ENCODE measurements at places on chromosomes 5 and 9. TPM values are rescaled to one million over a fixed set of nuclear protein-coding genes. Genes with fewer than 3 reads are reported as not detected.

GRCh38 chr5:141528291-141528984, 39.6 kb downstream of the PCDHGC5 start:
- DNase-seq: no peak

DNA sequence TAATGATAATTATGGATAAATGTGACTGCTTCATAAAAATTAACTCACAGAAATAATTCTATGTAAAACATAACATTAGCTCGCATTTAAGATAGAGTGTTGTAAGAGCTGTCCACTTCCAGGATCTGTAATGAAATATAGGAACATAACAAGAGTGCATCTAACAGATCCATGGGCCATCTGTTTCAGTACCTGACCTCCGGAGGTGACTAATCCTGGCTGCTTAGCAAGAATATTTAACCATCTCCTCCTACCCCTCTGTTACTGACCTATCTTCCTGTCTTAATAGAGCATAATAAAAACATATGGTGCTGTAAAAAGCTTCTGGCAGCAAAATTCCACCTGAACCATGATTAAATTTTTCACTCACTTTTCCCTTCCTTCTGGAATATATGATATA, 7.1 kb downstream of the PLCXD3 start:
- no peak for DNase-seq

- no peak for DNase-seq
These were observed 16.4 kb downstream of the TARS1 start for GRCh38 chr5:33457126-33457525.

DNA sequence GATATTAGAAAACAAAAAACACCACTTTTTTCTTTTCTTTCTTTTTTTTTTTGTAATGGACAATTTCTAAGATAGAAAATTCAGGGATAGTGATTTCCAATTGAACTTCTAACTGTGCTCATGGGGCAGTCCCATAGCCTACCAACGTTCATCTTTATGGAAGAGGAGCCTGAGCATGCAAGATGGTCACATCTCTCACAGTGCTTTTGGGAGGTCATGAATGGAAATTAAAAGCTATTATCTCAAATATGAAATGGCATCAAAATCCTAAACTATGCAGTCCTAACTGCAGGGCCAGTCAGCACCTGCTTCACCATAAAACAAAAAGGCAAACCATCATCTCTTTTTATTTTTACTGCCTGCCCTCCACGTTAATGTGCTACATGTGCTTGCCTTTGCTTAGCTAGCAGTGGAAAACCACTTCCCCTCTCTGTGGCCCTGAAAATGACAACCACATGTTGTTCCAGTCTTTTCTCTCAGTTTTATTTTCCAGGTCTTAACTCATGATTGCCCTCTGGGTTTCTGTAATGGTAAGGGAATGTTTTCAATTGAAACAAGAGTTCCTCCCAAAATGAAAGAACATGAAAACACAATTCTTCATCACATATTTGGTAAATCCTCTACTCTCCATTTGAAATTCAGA, 16.7 kb downstream of the IFNB1 start:
- no peak for DNase-seq

DNA sequence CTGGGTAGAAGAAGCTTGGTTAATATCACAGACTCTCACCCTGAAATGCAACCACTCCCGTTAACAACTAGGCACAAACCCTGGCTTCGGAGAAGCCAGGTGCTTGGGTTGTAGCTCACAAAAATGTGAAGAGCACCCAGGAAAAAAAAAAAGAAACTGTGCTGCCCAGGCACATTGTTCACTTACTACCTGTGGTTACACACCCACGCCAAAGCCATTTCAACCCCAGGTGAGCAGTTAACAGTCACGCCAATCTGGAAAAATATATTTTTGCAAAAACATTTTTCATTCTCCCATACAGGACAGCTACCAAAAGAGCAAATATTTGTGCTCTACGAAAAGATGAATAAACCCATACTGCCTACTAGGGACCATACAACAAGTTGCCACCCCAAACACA, 49.2 kb downstream of the SIL1 start:
- no peak for DNase-seq

DNA sequence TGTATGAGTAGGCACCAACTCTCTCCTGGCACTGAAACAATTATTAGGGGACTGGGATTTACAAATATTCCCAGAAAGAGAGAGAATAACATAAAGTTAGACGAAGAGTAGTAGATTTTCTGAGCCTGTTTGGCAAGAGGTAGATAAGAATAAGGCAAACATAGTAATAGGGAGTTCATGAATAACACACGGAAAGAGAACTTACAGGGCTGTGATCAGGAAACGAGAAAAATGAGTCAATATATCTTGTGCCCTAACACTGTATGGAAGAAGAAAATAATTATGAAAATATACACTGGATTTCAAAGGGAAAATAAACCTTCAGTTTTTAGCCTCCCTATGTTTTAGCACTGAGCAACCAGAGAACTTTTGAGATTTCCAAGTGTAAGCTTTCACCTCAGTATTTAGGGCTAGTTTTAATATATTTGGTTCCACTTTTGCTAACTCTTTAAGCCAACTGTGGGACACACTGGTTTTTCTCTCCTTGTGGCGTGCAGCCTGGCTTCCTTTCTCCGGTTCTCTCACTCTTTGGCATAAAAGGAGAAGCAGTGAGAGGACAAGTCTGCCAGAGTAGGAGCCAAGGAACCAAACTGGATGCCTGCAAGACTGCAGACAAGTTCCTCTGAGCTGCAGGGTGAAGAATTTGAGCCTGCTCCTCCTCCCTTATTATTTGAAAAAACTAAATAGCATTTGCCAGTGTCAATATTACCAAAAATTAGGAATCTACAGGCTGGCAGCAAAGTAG, 6.6 kb upstream of the KCNN2 start:
- DNase-seq: no peak

DNA sequence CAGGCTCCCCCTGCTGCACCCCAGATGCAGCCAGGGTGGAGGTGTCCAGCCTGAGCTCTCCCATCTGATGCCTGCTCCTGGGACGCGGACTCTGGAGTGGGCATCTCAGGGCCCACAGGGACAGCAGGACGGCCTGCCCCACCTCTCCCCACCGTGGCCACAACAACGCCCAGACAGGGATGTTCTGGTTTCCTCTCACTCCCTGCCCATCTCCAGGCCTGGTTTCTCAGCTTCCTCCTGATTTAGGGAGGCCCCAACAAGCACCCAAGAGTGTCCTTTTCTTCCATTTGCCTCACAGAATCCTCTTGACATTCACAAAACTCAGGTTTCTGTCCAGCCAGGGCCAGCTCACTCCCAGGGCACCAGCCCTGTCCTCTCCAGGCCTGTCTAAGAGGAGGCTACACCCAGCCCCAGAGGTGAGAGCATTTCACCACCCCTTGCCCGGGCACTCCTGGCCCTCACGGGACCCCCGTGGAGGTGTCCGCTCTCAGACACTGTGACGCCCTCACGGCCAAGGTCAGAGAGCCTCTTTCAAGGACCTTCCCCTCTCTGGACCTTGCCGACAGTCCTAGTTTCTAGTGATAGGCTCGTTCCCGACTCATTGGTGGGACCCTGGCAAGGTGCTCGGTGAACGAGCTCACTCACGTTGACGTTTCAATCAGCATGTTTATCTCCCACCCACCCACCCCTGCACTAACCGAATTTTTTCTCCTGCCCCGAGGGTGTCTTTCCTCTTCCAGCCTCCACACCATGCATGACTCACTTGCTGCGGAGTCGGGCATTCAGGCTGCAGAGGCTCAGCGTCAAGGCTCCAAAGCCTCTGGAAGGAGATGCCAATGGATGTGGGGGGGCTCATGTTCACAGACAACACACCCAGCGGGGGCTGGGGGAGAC, 62.0 kb upstream of the UNC5A start:
- no peak for DNase-seq

GRCh38 chr5:38596981-38597380, 40.5 kb upstream of the LIFR start:
- DNase-seq: no peak

DNA sequence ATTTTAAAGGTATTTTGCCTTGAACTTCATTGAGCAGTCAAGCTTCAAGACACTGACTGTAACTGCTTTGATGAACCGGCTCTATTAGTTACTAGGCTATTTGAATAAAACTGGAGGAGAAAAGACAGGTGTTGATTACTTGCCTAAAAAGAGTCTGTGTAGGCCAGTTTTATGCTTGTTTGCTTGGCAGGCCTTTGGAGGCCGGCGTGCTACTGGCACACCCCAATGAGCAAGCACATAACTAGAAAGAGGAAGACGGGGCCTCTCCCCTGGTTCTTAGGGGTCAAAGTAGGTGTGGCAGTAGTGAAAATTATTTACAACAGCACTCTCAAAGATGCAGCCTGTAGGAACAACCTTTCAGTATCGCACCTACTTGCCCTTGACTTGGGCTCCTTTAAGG, 2.1 kb upstream of the ZFR start:
- DNase-seq: no peak

DNA sequence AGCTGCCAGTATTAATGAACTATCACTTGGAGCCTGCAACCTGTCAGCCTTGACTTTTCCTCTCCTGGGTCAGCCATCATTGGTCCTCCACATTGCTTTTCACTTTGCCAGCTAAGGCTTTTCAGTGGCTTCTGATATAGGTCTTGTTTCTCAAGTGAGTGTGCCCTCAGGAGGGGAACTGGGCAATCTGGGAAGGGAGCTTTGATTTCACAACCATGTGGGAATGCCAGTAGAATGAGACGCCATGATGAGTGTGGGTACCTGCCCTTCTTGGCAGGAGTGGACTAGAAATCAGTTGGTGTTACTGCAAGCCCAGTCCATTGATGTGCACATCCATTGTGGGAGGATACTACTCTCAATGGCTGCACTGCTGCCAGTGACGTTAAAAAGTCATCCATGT, 54.1 kb downstream of the SH3GL2 start:
- DNase-seq: no peak

- DNase-seq: no peak
These were observed 513.7 kb upstream of the PTGER4 start for GRCh38 chr5:40165789-40166728.

DNA sequence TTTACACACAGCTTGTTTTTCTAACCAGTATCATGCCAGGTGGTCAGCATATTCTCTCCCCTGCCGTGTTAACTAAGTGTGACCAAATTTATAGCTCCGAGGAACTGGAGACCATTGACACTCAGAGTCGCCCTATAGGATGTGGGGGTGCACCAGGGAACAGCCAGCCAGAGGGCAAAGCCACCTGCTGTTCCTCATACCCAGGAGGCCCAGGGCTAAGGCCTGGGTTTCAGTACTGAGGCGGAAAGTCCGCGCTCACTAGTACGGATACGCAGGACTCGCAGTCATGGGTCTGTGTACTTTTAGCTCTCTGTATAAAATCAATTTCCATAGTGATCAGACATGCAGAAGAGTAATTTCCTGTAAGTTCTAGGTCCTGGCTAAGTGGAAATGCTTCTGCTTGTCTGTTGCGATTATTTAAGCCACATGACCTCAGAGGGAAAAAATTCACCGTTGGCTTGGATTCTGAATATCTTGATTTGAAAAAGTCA, 247.0 kb downstream of the AOPEP start:
- no peak for DNase-seq

GRCh38 chr5:68793993-68794392, 299.8 kb upstream of the SLC30A5 start:
- no peak for DNase-seq

DNA sequence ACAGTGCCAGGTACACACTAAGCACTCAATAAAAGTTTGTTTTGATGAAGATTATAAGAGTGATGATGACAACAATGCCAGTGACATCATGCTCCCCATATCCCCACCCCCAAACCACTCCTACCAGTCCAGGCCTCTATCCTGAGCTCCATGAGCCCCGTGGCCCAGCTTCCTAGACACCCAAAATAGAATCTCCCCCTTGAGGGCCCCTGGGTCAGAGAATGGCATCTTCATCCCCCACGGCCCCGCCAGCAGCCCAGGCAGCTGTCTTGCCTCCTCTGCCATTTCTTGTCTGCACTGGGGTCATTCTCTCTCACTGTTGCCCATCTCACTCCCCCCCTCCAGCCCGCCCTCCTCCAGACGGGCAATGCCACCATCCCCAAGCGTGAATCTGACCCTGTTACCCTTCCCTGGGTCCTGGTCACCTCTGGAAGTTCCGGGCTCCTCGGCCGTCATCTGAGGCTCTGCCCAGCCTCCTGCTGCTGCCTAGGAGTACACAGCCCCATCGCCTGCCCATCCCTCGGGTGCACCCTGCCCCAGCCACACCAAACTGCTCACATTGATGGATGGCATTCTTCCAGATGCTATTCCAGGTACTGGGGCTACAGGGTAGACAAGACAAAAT, 76.8 kb upstream of the LMX1B start:
- no peak for DNase-seq

DNA sequence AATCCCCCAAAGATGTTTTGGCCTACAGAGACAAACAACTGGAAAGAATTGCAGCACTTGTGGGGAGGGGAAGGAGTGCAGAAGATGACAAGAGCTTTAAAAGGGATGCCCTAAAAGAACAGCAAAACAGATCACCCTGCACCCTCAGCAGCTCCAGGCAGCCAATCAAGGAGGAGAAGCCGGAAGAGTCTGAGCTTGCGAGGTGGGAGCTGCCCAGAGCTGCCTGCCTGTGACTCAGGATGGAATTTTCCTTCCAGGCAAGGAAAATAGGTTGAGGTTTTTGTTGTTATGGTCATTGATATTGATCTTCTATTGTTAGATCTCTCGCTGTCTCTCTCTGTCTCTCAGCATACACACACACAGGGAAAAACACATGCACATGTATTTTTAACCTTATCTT, 70.3 kb upstream of the MAP1B start:
- no peak for DNase-seq

GRCh38 chr5:149697001-149697400, 33.1 kb upstream of the PPARGC1B start:
- DNase-seq: no peak

DNA sequence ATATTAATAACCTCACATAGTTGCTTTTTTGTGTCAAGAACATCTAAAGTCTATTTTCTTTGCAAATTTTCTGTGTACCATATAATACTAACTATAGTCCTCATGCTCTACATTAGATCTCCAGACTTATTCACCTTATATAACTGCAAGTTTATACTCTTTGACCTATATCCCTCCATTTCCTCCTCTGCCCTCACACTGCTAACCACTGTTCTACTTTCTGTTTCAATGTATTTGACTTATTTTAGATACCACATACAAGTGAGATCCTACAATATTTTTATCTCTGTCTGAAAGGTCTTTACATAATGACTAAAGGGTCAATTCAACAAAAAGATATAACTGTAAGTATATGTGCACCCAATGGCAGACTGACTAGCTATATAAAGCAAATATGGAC, 789.7 kb upstream of the ZNF608 start:
- DNase-seq: no peak

GRCh38 chr5:10295619-10296326, 11.9 kb downstream of the CMBL start:
- no peak for DNase-seq

GRCh38 chr5:56565644-56566043, 249.7 kb upstream of the MAP3K1 start:
- DNase-seq: no peak

- no peak for DNase-seq
These were observed 342.8 kb upstream of the CCNG1 start for GRCh38 chr5:163094492-163095180.

PCDHGA10 gene
- 18.4 TPM for total RNA-seq

FREM1 gene
- 57.7 TPM for total RNA-seq

STKLD1 gene
- total RNA-seq: 2.8 TPM

MEGF9 gene
- total RNA-seq: 23.3 TPM

RMRP gene
- total RNA-seq: 14,026 TPM

WDR5 gene
- total RNA-seq: 68.2 TPM

RANBP6 gene
- 25.9 TPM for total RNA-seq
